ENCODE measurements at places on chromosomes 4 and X. TPM values are rescaled to one million over a fixed set of nuclear protein-coding genes. Genes with fewer than 3 reads are reported as not detected.

Gene TKTL1
- 0.52 TPM for polyA plus RNA-seq

DNA sequence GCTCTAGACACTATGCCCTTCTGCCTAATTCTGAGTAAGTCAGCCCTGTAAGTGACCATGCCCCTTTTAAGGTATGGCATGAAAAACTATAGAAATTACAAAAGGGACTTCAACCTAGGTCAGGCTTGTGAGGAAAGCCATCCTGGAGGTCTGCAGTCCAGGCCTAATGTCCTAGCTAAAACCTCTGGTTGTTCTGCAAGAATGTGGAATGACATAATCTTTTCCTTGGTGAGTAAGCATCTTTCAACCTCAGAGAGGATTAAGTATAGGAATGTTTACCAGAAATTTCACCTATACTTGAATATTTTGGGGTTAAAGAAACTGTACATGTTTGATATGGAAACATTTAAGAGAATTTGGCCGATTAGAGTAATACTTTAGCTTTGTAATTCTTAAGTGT is 23.8 kb upstream of the HPSE start:
- DNase-seq: no peak

DNA sequence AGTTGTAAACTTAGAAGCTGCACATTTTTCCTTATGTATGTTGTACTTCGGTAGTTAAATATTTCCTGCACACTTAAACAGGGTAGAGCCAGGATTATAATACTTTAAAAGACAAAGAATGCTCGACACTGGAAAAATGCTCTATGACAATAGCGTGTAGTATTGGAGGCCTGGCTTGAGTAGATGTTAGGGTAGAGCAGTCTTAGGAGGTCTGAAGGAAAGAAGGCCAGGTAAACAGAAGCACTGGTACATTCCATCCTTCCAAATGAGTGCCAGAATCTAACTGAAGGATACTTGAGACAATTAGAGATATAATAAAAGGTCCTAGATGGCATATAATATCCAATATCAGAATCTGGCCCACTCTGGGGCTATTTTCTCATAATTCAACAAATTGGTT is 42.3 kb downstream of the ATXN3L start:
- no peak for DNase-seq

- no peak for DNase-seq
These were observed 116.7 kb downstream of the UBE2K start for GRCh38 chr4:39814403-39815185.

DNA sequence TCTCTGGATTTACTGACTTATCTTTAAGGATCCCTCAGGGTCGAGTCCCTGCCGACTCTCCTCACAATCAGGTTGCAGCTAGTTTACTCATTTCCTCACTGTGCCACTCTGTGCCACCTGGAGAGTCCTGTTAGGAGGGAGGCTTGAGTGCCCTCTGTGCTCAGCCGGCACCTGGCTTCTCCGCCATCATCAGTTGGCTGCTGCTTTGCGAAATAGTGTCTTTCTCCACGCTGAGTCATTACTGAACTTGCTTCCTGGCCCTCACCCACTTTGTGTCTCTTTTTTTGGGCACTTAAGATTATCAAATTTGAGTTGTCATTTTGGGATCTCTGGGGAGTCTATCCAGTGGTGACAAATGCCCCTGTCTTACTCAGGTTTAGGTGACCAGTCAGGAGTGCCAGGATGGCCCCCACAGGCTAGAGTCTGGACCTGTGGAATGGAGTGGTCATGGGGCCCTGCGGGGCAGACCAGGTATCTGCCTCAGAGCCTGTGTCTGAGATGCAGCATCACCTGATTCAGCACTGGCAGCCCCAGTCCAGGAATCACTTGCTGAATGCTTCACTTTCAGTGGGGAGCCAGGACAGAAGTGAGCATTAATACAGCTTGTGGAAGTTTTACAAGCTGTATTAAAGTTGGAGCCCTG is 37.7 kb downstream of the JADE1 start:
- peak; percentile 36 for DNase-seq

DNA sequence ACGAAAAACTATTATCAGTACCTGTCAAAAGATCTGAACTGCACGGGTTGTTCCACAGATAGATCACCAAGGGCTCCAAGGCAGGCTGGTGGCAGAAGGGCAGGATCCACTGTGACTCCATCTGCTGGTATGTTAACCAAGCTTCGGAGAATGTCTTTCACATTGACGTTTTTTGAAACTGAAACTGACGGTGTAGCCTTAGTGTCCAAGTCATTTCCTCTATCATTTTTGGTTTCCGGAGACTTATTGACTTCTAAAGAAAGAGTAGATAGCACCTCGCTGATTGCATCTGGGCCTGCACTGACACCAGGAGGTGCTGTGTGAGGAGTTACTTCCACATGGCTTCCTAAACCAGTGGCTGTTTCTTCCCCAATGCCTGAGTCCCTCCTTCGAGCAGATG is 186.9 kb downstream of the LRBA start:
- DNase-seq: peak; percentile 16

- DNase-seq: no peak
These were observed 117.9 kb upstream of the HAND2 start for GRCh38 chr4:173647902-173648301.

DNA sequence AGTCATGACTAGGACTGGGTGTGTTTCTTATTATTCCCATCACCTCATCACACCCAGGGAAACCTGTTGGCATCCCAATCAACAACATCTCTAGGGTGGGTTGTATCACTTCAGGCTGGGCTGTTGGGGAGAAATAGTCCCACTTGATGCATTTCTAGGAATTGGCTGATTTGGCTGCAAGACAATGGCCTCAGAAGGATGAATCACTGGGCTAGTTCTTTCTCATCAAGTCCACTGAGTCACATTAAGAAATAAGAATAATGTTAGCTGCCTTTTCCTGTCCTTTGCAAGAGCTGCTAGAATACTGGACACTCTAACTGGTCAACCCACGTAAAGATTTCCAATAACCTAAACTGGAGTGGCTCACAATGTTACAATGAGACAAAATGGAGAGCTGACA is 104.2 kb downstream of the CHRDL1 start:
- DNase-seq: no peak

GRCh38 chrX:119455264-119455663 is 13.0 kb upstream of the SLC25A5 start:
- DNase-seq: no peak

GRCh38 chrX:122303761-122304160 is 880.3 kb upstream of the GRIA3 start:
- DNase-seq: no peak

Gene NXF2B
- not detected for polyA plus RNA-seq

- DNase-seq: no peak
These were observed 78.9 kb downstream of the CCDC160 start for GRCh38 chrX:134315866-134316265.

DNA sequence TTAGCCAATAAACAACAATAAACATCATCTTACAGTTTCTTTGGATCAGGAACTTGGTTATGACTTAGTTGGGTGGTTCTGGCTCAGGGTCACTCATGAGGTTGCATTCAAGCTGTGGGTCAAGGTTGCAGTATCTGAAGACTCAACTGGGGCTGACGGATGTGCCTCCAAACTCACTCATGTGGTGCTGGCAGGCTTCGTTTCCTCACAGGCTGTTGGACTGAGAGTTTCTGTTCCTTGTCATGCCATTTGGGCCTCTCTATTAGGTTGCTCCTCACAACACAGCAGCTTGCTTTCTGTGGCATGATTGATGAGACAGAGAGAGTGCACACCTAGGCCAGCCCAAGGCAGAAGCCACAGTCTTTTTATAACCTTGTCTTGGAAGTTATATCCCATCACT is 20.7 kb downstream of the FRMPD3 start:
- DNase-seq: no peak

DNA sequence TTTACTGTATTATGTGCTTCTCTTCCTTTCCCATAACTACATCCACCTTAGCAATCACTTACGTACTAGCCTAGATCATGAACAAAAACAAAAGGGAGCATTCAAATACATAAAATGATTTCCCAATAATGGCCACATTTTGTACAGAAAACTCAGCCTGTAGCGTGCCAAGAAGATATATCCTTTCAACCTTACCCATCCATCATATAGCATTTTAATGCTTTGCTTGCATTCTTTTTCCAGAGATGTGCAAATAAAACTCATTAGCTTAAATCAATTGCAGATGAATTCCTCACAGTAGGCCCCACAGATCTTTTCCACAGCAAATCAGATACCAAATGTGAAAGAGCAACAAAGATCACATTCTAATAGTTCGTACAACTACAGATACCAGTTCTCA is 20.8 kb downstream of the GRSF1 start:
- no peak for DNase-seq

Gene SPACA5B
- not detected for polyA plus RNA-seq

Gene ERVMER34-1
- not detected for polyA plus RNA-seq

Gene MAGEC1
- not detected for polyA plus RNA-seq

GRCh38 chr4:184375027-184375426 is 99.3 kb downstream of the IRF2 start:
- peak; percentile 69 for DNase-seq

Gene ADH1C
- polyA plus RNA-seq: not detected

DNA sequence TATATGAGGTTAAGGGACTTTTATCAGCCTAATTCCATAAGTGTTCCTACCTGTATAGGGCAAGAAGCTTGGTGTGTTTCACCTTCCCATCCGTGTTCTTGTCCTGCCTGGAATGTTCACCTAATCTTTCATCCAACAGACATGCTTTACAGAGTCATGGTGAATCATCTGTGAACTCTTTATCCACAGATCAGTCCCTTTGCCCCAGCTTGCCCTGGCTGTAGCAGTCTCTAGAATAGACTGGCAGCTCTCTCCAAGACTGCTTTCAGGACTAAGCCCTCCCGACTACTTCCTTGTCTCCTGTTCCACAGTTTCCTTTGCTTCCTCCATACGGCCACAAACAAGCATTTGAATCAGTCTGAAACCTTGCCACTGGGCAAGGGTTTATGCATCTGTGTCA is 177.9 kb upstream of the IL15 start:
- peak; percentile 6 for DNase-seq

Data from CD14-positive monocyte (primary cell).